Omental fat pad (tissue), 4 donors: ENCODE measurements at places on chromosomes 16 and 17. TPM values are rescaled to one million over a fixed set of nuclear protein-coding genes. Genes with fewer than 3 reads are reported as not detected.

The TP53TG3C gene
- not detected for total RNA-seq

GRCh38 chr17:1089915-1090314, 89.9 kb downstream of the ABR start:
- DNase-seq = no peak

DNA sequence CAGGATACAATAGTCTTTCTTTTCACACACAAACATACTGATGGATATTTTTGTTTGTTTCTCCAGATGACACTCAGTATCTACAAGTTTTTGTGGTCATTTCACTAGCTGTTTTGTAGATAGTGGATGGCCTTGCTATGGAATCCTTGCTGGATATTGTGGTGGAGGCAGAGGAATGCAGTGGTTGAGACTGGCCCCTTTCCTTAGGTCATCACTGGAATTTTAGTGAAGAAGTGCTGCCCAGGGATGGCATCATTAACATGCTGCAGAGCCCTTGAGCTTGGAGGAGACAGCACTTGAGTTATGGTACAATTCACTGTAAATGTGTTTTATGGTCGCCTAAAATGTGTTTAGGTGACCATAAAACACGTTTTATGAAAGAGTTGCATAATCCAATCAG, 455.9 kb upstream of the HSBP1 start:
- DNase-seq = no peak

The TBX21 gene
- total RNA-seq = 2.8 TPM

The RNF112 gene
- 0.44 TPM for total RNA-seq

DNA sequence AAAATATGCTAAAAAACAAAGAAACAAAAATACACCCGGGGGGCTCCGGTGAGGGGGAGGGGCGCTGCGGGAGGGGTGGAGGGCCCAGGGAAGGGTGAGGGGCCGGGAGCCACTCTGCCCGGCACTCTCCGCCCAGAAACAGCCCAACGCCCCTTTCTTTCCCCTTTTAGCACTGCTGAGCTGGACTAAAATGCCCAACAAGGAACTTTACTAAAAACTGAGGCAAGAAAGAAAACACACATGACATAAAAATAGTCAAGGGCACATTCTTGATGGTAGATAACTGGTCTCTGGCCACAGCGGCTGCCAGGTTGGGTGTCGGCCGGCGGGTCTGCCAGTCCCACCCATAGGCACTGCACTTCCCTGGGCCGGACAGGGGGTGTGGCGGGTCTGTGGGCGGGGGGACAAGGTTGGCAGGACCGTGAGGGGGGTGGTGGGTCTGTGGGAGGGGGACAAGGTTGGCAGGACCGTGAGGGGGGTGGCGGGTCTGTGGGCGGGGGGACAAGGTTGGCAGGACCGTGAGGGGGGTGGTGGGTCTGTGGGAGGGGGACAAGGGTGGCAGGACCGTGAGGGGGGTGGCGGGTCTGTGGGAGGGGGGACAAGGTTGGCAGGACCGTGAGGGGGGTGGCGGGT, 20.9 kb downstream of the METRNL start:
- no peak for DNase-seq

DNA sequence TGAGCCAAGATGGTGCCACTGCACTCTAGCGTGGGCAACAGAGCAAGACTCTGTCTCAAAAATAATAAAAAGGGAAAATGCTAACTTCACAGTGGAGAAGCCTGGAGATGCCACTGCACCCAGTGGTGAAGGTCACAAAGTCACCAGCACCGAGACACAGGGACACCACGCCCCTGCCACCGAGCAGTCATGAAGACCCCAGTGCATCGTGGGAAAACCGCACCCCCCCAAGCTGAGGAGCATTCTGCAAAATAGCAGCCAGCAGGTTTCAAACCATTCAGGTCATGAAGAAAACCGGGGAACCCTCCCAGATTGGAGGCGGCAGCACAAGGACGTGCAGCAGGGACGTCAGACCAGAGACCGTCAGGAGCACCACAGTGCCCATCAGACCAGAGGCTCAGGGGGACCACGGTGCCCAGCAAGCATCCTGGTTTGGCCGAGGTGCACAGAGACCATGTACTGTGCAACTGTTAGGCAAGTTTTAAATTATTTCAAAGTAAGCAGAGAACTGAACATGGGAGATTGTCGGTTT, 13.7 kb downstream of the CHMP1A start:
- no peak for DNase-seq

- DNase-seq = no peak
These were observed 31.1 kb downstream of the ADAMTS18 start for GRCh38 chr16:77403732-77404131.

GRCh38 chr16:61415126-61415525, 621.1 kb downstream of the CDH8 start:
- no peak for DNase-seq

DNA sequence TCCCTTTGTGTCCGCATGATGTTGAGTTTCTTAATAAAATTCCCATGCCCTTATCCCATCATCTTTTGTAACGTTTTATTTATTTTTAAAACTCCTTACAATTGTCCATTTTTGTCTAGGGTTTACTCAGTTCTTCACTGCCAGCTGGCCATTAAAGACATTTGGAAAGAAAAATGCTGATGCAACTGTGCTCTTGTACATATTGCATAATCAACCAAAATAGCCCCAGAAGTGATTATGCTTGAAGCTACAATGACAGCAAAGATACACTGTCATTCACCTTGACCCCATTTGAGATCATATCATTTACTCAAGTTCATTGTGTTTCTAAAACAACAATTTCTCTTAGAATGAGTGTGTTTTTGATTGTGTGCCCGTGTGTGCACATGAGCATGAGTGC, 1074.6 kb upstream of the RBFOX1 start:
- DNase-seq = no peak

The PRAC2 gene
- not detected for total RNA-seq

DNA sequence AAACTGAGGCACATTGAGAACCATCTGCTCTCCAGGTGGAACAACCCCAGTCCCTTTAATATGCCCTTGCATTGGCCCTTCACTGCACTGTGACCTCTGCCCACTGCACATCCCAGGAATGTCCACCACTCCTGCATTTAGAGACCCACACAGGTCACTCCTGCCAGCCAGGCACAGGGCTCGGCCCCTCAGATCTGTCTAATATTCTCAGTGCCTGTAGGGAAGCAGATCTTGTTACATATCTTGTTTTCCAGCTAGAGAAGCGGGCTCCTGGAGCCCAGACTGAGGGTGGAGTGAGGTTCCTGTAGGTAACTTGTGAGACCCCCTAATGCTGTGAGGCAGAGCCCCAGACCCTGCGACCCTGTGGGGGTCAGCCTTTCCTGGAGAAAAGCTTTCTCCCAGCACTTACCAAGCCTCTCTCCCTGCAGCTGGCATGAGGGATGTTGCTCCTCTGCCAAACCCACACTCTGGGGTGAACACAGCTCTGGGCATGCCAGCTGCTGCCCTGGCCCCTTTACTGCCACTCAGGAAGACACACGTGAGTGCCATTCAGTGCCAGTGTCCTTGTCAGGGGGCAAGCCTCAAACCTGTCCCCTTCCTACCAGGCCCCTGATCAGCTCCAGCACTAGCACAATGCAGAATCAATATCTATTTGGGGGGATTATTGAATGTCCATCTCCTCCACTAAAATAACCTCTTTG, 40.3 kb upstream of the CRHR1 start:
- no peak for DNase-seq

The TEKT5 gene
- not detected for total RNA-seq

DNA sequence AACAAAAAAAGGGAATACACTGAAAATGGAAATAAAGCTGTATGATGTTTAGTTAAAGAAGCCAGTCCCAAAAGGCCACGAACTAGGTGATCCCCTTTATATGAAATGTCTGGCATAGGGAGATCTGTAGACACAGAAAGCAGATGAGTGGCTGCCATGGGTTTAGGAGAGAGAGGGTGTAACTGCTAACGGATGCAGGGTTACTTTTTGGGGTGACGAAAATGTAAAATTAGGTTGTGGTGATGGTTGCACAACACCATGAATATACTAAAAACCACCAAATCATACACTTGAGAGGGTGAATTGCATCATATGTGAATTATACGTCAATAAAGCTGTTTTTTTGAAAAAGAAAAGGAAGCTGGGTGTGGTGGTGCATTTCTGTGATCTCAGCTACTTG, 99.6 kb downstream of the ADCY9 start:
- DNase-seq = no peak

The ADGRG3 gene
- total RNA-seq = 3.7 TPM

GRCh38 chr16:23434380-23434779, 18.6 kb downstream of the COG7 start:
- DNase-seq = no peak

GRCh38 chr17:13587487-13588338, 14.0 kb downstream of the HS3ST3A1 start:
- no peak for DNase-seq

DNA sequence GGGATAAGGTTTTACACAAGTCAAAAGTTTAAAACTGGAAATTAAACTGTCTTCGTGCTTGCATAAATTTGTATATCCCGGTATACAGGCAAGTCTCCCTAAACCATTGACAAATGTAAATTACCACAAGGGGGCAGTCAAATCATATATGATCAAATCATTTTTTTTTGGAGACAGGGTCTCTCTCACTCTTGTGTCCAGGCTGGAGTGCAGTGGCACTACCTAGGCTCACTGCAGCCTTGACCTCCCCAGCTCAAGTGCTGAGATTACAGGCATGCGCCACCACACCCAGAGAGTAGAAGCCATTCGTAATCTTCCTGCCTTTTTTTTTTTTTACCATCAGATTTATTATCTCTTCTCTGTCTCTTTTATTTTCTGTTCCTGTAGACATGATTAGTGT, 18.5 kb downstream of the TOP2A start:
- no peak for DNase-seq

DNA sequence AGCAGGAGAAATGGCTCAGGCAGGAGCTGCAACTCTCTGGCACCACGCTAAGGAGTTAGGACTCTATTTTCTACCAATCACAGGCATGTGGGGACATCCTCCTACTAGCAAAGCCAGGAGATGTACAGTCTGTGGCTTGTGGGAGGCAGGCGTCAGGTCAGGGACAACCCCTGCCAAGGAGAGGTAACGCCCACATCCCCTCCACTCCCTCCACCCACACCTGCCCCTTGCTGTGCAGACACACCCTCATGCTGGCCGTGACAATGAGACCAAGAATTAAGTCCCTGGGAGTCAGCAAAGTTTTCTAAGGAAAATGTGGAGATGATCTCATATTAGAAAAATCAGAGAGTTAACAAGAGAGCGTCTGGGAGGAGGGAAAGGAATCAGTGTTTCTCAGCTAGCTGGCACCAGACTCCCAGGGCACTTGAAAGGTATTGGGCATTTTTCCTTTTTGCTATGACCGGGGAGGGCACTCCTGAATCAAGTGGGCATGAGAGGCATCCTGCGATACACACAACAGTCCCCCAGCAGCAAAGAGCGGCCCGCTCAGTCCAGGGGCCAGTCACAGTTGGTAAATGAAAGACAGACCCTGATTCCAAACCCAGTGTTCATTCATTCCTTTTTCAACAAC, 87.3 kb upstream of the RPL38 start:
- DNase-seq = no peak

DNA sequence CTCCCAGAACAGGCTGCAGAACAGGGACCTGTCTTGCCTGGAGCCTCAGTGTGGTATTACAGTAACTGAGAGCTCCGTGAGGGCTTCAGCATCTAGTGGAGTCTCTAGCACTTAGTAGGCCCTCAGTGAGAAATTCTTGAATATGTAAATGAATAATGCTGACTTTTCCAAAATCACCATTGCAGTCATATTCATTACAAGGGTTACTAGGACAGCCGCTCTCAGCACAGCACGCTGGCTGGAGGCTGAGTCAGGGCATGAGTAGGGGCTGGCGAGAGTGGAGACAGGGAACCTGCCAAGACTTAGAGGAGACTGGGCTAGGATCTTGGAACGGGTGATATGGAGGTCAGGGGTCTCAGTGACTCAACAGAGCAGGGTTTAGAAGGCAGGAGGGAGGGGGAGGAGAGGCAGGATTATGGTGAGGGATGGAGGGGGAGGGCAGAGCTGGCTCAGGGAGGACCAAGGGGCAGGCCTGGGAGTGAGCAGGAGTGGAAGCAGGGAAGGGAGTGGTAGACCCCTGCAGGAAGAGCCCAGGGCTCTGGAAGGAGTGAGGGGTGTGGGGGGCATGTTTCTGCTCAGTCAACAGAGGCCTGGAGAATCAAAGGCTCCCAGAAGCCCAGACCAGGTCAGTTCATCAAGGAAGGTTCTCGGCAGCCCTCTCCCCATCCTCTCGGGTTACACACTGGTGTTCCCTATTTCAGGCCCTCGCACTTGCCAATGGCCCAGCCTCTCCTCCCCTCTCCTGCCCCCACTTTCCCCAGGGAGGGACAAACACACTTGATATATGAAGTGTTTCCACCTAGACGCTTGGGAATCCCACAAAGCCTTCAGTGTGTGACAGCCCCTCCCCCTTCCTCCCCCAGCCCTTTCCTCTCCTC, 42.3 kb downstream of the FZD2 start:
- DNase-seq = peak; percentile 38

DNA sequence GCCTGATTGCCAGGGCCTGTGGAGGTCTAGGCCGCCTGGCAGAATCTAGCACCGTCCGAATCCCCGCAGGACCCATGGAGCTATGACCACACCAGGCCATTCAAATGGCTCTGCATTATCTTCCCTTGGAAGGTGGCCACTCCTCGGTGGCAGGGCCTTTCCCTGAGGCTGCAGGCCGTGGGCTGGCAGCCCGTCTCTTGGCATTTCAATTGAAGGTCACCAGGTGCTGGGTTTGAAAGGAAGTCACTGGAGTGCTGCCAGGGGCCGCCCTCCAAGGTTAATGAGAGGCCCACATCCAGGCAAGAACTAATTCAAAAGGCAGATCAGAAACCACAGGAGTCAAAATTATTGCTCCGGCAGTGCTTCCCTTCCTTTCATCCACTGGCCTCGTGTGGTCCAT, 27.7 kb upstream of the CACNG5 start:
- no peak for DNase-seq

- no peak for DNase-seq
These were observed 221.4 kb downstream of the KATNIP start for GRCh38 chr16:27771201-27771910.

The IQCK gene
- total RNA-seq = 21.1 TPM

The C17orf50 gene
- total RNA-seq = not detected

GRCh38 chr16:55443434-55444346, 35.3 kb upstream of the MMP2 start:
- no peak for DNase-seq

GRCh38 chr17:35913609-35914008, 17.0 kb downstream of the RDM1 start:
- no peak for DNase-seq

The HSPB9 gene
- not detected for total RNA-seq

The HS3ST3A1 gene
- total RNA-seq = 0.47 TPM

- no peak for DNase-seq
These were observed 14.1 kb downstream of the CFAP20 start for GRCh38 chr16:58114827-58115825.

- DNase-seq = no peak
These were observed 36.2 kb downstream of the DGKE start for GRCh38 chr17:56870081-56870651.

The CNTNAP4 gene
- total RNA-seq = not detected
